ENCODE measurements at places on chromosomes 12 and 14.

DNA sequence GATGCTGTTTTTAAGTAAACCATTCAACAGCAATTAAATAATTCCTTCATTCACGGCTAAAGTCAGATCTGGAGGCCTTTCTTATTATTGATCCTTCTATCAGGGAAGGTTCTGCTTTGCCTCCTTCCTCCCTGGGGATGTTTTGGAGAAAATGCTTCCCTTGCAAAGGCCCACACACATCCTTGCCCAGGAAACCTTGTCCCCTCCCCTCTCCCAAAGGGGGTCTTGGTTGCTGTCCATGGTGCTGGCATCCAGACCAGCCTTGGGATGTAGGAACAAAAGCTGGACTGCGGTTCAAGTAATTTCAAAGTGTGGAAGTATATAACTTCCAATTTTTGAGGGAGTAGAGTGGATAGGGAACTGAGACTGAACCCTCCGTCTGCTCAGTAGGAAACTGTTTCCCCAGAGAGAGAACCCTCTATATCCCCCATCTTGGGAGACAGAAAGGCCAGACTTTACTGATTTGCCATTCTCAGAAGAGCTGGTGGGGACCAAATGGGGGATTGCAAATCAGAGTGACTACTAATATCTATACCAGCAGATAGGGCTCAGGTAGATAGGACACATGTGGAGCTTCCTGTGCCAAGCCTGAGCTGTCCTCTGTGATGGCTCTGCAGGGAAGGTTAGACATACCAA is 5.6 kb downstream of the MARCHF9 start:
- peak; percentile 80 for DNase-seq

- no peak for DNase-seq
These were observed 56.3 kb downstream of the SIX6 start for GRCh38 chr14:60565211-60565610.

DNA sequence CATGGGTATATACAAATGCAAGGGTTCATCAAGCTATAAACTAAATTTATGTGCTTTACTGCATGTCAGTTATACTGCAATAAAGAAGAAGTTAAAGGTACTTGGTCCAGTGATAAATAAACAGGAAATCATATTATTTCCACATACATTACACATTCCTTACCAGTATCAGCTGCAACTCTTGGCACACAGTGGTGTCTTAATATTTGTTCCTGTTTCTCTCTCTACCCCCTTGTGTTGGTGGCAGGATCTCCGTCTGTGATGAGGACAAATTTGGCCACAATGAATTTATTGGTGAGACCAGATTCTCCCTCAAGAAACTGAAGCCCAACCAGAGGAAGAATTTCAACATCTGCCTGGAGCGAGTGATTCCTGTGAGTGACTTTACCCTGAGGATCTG is 19.2 kb upstream of the OAS1 start:
- no peak for DNase-seq

- no peak for DNase-seq
These were observed 77.7 kb downstream of the PLXNC1 start for GRCh38 chr12:94225947-94226630.

GRCh38 chr12:5830111-5830510 is 114.9 kb downstream of the ANO2 start:
- no peak for DNase-seq

DNA sequence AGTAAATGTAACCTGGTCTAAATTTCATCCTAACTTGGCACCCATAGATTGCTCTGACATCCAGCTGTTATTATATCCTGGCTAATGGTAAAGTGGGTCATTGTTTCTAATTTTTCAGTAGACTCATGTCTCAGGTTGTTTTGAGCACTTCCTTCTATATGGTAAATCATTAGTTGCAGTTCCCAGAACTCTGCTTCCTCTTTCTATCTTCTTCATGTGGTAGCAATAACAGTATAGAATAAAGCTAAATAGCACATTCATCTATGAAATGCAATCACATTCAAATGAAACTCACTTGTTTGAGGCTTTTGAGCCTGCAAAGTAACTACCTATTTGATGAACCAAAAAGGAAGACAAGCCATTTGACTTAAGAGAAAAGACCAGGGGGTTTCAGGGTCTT is 65.1 kb upstream of the GZMB start:
- DNase-seq = no peak

GRCh38 chr12:115230606-115231005 is 546.6 kb upstream of the TBX3 start:
- no peak for DNase-seq

DNA sequence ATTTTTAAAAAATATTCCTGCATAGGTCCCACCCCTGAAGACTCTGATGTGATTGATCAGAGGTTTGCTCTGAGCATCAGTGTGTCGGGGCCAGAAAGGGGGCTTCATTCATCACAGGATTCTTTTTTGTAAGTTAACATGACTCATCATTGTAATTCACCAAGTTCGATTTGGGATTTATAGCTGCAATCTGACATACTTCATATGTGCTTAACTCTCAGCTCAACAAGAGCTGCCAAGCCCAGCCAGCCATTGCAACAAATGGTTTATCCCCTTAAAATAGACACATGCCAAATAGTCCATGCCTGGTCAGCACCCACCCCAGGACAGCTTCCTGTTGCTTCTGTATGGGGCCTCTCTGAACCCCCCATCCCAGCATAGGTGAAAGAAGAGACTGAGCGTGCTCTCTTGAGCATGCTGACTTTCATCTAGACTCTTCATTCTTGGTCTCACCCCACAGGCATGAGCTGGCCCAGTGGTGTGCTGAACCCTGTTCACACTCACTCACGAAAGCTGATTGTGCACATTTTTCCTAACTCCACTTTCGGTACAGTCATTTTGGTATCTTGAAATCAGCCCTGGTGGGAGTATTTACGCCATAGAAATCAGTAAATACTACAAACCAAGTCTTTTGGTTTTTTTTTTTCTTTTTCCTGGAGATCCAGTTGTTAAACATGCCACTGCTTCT is 101.4 kb downstream of the STAB2 start:
- DNase-seq = no peak

DNA sequence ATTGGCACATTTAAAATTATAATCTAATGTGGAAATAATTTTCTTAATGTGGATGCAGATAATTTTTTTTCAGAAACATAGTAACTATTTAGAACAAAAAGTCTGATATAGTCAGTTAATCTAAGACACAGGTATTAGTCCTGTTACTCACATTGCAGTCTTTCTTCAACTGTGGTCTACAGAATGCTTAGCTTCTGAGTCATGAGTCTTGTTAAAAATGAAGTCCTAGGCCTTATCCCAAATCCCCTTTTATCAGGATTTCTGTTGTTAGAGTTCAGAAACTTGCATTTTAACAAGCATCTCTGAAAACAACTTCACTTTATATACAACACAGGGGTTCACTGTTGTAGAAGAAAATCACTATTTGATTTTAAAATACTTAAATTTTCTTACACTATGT is 112.2 kb downstream of the SLC16A7 start:
- no peak for DNase-seq

DNA sequence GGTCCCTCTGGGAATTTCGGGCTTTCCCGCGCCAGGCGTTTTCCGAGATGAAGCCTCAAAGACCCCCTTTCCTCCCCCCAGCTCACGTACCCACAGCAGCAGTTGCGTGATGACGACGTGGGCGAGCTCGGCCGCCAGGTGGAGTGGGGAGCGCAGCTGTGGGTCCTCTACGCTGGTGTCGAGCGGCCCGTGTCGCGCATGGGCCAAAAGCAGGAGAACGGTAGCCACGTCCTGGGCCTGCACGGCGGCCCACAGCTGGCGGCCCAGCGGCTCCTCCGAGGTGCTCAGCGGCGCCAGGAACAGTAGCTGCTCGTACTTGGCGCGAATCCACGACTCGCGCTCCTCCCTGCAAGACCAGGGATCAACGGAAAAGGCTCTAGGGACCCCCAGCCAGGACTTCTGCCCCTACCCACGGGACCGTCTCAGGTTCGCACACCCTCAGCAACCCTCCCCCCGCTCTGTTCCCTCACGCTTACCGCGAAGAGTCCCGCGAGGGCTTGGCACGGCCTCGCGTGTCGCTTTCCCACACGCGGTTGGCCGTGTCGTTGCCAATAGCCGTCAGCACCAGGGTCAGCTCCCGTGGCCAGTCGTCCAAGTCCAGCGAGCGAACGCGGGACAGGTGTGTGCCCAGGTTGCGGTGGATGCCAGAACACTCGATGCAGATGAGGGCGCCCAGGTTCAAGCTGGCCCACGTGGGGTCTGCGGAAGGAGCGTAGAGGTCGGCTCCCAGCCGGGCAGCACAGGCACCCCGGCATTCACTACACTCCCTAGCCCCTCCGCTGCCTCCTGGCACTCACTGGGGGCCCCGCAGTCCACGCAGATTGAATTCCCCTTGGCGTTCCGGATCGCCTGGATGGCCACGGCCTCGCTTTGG is 11.4 kb downstream of the AGAP2 start:
- no peak for DNase-seq

DNA sequence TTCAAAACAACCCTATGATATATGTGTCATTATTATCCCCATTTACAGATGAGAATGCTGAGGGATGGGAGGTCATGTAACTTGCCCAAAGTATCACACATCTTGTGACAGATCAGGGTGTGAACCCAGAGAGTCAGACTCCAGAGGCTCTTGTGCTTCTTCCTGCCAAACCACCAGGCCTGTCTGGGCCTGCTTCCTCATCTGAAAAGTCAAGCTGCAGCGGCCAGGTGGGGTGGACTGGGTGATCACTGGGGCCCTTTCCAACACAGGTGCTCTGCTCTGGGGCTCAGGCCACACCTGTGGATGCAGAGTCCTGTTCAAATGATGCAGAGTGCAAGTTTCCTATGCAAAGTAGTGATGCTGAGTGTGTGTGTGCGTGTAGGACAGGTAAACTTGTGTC is 26.7 kb downstream of the TSPAN11 start:
- DNase-seq = no peak

GRCh38 chr14:62824086-62824485 is 221.2 kb downstream of the KCNH5 start:
- DNase-seq = no peak

DNA sequence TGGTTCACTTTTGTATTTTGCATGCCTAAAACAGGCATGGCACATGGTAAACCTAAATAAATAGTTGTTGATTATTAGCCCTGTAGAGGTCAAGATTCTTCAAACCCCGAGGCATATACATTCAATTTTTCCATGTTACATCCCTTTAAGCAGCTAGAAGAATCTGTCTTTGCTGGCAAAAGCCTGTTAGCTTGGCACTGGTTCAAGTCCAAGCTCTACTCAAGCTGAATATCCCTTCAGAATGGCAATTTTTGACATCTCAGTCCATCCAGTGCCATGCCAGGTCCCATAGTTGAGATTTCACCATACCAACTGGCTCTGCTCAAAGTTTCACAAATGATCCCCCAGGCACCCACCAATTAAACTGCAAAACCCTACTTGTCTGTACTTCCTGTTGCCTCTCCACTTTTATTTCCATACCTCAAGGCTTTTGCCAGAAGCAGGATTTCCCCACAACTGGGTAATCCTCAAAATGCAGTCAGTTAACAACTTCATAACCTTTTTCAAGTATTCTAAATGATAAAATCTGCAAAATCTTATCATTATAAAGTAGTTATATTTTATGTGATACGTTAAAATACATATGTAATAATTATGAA is 9.0 kb upstream of the DCN start:
- no peak for DNase-seq

GRCh38 chr14:53793790-53794505 is 162.7 kb downstream of the BMP4 start:
- no peak for DNase-seq

- DNase-seq = no peak
These were observed 9.5 kb upstream of the RAB35 start for GRCh38 chr12:120125792-120126634.

DNA sequence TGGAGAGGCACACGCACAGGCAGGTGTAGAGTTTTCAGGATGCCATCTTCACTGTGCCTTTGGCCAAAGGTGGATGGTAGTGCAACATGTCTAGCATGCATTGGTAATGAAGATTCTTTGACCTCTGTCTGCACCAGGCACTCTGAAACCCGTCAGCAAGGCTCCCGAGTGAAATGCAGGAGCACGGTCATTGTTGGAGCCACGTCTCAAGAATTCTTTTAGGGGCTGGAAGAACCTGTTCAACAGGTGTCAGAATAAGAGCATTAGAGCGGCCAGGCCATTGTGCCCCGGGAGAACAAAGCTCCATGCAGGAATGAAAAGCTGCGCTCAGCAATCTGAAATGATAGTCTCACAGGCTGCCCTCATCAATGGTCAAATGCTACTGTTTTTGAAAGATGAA is 40.2 kb upstream of the DICER1 start:
- DNase-seq = no peak

- no peak for DNase-seq
These were observed 2.0 kb downstream of the ADCY6 start for GRCh38 chr12:48786591-48787544.

- no peak for DNase-seq
These were observed 105.0 kb downstream of the SNAPC1 start for GRCh38 chr14:61866932-61867920.

GRCh38 chr14:63951021-63951420 is 98.2 kb downstream of the SYNE2 start:
- no peak for DNase-seq

GRCh38 chr12:66467932-66468331 is 165.6 kb downstream of the HELB start:
- DNase-seq = no peak

DNA sequence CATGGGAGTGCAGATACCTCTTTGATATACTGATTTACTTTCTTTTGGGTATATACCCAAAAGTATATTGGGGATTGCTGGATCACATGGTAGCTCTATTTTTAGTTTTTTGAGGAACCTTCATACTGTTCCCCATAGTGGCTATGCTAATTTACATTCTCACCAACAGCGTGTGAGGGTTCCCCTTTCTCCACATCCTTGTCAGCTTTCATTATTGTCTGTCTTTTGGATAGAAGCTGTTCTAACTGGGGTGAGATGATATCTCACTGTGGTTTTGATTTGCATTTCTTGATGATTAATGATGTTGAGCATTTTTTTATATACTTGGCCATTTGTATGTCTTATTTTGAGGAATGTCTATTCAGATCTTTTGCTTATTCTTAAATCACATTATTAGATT is 44.1 kb upstream of the JDP2 start:
- no peak for DNase-seq

- no peak for DNase-seq
These were observed 1090.8 kb downstream of the BCL11B start for GRCh38 chr14:98181241-98181640.

- no peak for DNase-seq
These were observed 232.9 kb downstream of the PCNX1 start for GRCh38 chr14:71140157-71140556.

- no peak for DNase-seq
These were observed 30.5 kb downstream of the PUS7L start for GRCh38 chr12:43728117-43728516.

GRCh38 chr12:47863467-47863866 is 41.3 kb downstream of the VDR start:
- DNase-seq = no peak

DNA sequence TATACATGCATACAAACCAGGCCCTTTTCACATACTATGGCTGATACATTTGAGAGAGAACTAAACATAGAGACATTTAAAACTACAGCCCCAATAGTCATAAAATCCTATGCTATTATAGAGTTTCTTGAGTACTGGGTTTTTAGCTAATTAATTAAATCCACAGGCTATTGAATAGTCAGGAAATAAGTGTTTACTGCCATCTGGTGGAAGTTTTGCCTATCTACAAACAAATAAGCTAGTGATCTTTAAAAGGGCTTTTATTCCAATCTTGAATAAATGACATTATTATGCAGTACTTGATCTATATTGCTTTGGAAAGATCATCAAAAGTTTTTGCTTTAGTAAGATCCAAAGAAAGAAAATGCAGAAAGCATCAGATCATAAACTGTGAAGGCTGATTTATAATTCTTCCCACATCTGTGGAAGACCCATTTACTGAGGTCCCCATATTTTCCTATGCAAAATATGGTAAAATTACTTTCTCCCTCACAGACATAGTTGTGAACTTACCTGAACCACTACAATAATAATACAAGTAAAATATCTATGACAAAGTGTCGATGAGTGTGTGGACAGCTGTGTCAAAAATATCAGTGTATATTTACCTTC is 131.3 kb downstream of the ITPR2 start:
- no peak for DNase-seq

Measured in ecto neural progenitor cell (in vitro differentiated cells).